ENCODE measurements at places on chromosomes 16 and 17.

- DNase-seq: peak; percentile 50
Observed at GRCh38 chr16:22321340-22322001, 24.3 kb downstream of the POLR3E start.

DNA sequence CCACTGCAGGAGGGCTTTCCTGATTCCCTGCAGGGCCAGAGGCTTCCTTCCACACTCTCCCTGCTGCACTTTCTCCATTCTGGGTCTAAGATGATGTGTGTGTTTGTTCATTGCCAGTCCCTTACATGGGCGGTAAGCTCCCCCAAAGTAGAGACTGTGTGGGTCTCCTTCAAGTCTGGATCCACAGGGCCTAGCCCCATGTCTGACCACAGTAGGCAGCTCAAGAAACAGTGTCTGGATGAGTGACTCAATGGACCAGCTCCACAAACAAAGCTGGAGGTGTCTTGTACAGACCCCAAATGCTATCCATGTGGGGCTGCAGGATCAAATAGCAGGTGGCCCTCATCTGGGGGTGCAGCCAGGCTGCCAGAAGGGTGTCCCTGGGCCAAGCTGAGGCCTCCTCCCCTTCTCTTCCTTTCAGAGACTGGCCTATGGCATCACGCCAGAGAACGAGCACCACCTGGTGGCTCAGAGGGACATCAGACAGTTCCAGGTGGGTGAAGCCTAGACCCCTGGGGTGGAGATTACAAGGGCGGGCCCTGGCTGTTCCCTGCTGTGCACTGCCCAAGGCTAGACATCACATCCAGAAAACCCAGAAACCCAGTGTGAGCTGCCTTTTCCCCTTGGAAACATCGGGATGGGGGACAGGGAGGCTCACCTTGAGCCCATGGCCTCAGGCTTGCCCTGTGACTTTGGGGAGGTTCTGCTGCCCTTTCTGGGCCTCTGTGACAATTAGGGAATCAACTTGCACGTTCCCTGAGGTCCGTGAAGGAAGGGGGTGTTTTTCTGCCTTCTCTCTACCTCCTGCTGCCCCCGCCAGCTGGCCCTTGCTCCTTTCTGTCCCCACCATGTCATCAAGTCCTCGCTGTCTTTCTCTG, 45.9 kb downstream of the SLC6A2 start:
- no peak for DNase-seq

DNA sequence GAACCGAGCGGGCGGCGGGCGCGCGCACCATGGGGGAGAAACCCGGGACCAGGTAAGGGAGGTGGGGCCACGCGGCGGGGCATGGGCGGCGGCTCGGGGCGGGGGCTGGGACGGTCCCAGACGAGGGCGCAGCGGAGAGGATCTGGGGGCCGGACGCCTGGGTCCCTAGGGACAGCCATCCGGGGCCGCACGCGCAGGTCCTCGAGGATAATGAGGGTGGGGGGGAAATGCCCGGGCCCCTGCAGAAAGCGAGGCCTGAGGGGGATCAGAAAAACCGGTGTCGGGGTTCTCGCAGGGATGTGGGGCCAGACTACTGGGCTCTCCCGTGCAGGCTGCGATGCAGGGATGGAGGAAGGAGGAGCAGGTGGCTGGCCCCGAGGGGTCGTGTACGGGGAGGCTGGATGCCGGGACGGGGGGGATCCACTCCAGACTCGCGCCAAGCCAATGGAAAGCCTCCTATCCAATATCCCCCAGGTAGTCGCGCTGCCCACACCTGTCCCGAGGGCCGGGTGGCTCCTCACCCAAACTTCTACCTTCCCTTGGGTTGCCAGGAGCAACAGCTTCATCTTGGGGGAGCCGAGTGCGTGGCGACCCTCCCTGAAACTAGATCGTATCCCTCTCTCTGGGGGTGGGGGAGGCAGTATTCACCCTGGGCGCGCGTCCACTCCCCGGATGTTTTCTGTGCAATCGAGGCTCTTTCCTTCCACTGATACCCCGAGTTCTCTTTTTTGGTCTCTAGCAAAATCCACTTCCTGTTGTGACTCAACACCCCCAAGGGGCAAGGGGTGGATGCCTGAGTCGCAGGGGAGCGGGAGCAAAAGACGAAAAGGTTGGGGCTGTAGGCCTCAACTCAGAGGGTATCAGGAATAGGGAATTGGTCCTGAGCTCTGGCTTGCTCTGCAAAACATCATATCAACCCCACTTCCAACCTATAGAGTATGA, 532 bp downstream of the ARRB2 start:
- no peak for DNase-seq

DNA sequence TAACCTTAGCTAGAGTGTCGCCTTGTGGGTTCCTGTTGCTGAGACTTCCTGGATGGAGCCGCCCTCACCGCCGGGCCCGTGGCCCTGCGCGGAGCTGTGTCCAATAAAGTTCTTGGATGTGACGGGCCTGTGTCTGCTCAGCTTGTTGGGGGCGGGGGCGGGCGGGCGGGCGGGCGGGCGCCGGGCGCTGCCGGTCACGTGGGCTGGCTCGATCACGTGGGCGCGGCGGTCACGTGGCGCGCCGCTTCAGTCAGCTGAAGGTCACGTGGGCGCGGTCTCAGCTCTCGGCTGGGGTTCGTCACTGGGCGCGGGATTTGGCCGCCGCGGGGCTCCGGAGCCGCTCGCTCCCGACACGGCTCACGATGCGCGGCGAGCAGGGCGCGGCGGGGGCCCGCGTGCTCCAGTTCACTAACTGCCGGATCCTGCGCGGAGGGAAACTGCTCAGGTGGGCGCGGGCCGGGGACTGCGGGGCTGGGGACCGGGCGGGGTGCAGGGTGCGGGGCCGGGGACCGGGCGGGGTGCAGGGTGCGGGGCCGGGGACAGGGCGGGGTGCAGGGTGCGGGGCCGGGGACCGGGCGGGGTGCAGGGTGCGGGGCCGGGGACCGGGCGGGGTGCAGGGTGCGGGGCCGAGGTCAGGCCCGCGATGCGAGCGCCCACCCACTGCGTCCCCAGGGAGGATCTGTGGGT, at the start of gene AMDHD2:
TSS of gene AMDHD2 (plus strand) at position 275 of the 687 bp plus-strand sequence. CDS start at position 363, 88 bp downstream.
- DNase-seq: peak; percentile 73

DNA sequence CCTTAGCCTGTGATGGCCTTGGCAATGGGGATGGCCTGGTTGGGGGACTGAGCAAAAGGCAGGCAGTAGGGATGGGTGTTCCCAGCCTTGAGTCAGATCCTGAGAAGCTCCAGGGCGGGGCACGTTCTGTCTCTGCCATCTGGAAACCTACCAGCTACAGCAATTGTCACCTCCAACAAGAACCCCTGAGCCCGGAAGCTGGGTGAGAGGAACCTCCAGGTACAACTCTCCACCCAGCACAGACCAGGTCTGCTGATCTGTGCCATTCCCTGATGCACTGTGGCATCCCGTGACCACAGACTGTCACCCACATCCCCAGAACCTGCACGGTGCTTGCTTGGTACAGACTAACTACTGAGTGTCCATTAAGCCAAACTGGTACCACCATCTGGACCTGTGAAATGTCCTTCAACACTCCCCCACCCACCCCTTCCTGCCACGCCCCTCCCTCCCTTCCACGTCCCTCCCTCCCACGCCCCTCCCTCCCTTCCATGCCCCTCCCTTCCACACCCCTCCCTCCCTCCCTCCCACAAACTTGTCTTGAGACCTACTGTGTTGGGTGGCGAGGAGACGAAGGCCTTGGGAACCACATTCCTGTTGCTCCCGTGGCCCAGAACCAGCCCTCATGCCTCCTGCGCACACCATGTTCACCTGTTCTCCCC, 16.6 kb downstream of the MYO15B start:
- DNase-seq: no peak

- DNase-seq: no peak
Observed at GRCh38 chr16:89277641-89278341, 60.3 kb downstream of the ZNF778 start.

- DNase-seq: no peak
Observed at GRCh38 chr17:40110026-40110845, 9.8 kb upstream of the NR1D1 start.

GRCh38 chr17:74235040-74235581, 21.7 kb downstream of the TTYH2 start:
- no peak for DNase-seq

GRCh38 chr17:81932333-81932983, 4.6 kb downstream of the PYCR1 start:
- no peak for DNase-seq

GRCh38 chr16:15993128-15993527, 43.7 kb downstream of the ABCC1 start:
- no peak for DNase-seq

DNA sequence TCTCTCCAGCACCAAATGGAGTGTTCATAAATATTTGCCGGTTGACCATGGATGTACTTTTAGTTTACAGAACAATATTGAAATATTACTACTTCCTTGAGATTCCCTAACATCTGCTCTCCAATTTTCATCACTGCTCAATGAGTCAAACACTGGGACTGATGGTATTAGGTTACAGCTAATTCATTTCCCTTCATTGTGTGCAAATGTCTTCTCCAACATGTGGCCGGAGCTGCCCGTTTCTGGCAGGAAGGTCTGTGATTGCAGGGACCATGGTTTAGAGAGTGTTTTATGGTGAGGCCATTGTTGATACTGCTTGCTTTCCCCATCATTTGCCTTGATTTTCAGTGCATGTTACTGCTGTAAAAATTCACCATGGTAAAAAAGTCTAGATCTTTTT, 209.3 kb downstream of the HS3ST3B1 start:
- DNase-seq: no peak

DNA sequence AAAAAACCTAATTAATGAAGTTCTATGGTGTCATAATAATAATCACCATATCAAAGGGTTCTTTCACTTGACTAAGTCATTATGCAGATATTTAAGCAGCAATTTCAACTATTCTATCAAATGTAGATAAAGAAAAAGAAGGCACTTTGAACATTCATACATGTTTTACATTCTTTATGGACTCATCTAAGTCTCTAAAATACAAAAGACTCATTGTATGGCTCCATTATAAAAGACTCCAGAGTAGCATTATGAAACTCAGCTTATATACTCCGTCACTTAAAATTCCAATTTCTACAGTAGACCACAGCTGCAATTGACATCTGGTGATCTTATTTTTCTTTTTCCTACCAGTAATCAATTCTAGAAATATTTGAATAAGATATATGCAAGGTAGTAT, 173.5 kb upstream of the KIF2B start:
- DNase-seq: no peak

DNA sequence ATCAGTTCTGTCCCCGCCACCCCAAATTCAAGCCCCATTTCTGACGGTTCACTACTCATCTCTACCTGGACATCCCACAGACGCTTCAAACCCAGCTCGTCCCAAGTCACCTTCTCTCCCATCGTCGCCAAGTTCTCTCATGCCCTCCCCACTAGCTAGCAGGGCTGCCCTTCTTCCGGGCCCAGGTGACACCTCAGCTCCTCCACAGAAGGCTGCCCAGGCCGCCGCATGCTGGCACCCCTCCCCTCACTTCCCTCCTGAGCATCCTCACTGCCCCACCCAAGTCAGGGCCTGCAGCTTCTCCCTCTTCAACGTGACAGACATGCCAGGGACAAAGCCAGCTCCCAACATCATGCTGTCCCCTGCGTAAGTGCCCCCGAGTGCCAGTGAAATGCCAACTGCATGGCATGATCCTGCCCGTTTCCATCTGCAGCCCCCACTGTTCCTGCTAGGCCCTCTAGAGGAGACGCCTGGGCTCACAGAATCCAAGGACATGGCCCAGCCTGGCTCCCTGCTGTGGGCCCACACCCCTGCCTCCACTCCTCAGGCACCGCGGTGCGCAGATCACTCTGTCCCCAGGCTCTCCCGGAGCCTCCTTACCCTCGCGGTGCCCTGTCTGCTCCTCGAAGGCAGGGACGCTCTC, 5.9 kb downstream of the CYB561 start:
- no peak for DNase-seq

DNA sequence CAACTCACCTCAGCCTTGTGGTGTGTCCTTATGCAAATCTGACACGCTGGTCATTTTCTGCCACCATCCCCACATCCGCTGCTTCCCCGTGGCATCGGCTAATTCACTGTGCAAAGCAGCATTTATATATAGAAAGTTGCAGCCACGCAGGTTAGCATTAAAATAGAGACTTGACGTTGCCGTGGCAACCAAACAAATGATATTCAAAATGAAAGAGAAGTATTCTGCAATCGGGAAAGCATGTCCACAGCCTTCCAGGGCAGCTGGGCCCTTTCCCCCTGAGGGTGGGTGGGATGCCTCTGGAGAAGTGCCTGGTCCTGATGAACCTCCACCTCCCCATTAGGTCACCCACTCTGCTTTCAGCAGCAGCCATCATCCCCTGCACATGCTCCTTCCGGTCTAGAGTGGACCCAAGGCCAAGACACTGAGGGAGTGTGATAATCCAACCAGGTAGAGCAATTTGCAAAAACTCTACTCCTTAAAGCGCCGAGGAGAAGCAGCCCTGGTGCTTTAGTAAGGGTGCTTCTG, 138.7 kb downstream of the GAS7 start:
- DNase-seq: no peak

- DNase-seq: no peak
Observed at GRCh38 chr16:1963806-1964505, 670 bp downstream of the RPS2 start.

DNA sequence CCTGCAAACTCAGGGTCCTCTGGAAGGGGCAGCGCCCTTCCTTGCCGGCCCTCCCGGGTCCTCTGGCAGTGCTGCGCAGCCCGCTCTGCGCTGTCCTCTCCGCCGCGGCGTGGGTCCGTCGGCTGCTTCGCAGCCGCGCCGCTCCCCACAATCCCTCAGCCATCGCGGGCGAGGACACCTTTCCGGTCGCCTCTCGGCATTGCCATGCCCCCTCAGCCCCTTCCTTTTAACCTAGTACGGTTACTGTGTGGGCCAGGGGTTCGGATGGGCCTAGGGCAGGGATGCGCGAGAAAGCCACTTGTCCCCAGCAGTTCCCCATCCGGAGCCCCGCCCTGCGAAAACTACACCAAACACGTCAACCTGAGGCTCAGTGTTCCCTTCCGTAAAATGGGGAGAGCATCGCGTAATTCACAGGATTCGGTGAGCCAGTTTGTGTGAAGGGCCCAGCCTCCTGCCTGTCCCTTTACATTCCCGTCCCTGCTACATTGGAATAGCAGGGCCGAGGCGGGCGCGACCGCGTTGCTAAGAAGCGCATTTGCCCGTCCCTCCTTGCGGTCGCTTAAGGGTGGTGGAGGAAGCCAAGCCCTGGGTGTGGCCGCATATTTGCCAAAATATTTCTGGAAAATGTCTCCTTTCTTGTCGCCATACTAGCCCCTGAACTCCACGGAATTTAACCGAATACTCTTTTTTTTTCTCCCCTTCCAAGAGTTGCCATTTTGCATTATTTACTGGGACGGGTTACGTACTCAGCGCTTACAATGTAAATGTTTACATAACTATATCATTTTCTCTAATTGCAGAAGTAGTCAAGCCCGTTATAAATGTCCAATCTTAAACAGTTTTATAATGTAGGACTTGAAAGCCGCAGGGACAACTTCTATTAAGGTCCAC, 13.2 kb downstream of the COPZ2 start:
- no peak for DNase-seq

- peak; percentile 74 for DNase-seq
Observed at GRCh38 chr16:3059041-3059722, 6.3 kb upstream of the IL32 start.

- DNase-seq: no peak
Observed at GRCh38 chr17:38958756-38959155, 8.4 kb downstream of the FBXO47 start.
